ENCODE measurements at places on chromosomes 2 and 18.

DNA sequence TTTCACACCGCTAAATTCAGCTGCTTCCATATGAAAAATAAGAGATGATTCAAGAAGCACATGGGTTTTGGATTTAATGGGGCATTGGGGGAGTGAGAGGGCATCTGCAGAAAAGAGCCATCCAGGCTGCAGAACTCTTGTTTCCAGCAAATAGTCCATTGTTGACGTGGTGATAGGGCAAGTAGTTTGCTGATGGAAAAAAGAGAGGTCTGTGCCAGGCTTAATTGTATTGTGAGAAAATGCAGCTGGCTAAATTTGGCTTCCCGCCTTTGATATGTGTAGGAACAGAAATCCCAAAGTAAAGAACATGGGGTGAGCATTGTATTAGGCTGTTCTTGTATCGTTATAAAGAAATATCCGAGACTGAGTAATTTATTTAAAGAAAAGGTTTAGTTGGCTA is 199.5 kb downstream of the SETBP1 start:
- DNase-seq = no peak

DNA sequence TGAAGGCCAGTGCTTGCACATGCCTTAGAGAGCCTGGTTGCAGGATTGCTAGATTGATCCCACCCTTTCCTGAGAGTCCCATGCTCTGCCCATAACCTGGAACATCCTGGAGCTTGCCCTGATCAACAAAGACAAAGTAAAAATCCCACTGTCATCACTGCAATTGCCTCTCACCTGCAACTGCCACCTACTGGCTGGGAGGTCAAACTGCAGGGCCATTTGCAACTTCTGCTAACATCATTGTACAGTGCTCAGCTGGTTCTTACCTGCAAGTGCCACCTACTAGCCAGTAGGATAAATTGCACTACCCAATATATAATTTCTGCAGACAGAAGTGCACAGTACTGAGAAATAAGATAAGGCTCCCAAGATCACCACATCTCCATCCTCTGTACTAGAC is 947.5 kb downstream of the CPS1 start:
- DNase-seq = no peak

DNA sequence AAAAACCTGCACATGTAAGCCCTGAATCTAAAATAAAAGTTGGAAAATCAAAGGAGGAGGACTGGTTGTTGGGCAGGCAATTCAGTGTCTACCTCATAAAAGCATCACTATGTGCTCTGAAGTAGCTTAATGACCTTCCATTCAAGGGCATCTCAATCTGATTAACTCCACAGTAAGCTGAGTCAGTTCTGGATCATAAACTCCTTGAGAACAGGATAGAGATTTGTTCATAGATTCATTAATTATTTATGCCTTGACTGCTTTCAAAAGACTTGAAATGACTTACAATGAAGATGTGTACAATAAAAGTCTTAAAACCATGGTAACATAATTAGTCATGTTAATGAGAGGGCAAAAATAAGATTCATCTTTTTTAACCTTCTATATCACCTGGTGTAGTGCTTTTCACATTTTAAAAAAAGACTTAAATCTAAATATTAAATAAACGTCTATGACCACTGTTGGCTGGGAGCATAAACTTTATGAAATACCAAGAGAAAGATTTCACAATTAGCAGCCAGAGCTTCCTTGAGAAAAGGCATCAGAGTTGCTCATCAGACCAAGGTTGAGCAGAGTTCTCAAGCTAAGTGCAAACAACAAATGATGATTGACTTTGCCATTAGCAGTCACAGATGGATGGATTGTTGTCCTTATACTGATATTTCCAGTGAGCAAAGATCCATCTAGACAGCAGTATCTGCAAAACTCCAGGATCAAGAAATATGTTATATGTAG is 237.3 kb upstream of the THUMPD2 start:
- no peak for DNase-seq

DNA sequence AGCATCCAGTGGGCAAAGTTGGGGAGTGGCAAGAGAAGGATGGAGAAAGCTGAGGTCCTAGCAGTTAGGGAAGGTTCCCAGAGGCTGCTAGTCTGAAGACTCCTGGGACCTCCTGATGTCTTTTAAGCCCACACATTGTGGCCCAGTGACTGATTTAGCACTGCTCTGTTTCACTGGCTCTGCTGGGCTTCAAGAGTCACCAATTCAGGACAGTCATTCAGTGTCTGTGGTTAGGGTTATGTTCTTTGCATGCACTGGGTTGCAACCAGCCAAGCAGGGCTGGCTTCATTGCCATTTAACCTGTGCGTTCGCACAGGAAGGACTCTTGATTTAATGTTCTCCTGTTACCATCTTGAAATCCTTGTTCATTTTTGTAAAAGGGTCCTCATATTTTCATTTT is 199.2 kb downstream of the ICOS start:
- DNase-seq = no peak

DNA sequence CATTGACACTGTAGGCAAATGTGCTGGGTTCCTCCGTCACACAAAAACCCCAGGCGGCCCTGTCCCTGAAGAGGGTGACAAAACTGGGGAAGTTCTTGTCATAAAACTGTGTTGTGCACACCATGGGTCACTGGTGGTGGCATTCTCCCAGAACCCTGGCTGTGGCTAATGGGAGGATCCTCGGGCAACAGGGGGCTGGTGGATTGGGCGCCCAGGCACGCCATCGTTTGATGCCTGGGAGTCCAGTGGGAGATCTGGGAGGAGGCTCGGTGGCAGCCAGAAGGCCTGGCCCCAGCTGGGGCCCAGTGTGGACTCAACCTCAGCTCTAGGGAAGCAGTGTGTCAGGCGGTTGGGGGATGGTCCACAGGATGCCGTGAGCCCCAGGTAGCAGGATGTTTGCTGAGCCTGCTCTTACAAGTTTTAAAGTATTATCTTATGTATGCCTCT is 140.7 kb downstream of the ACOXL start:
- no peak for DNase-seq

Measured in stimulated activated CD4-positive, alpha-beta T cell treated with anti-CD3 and anti-CD28 coated beads, TNF-alpha, amount 100 ng/mL, for 48 hours (primary cell).